ENCODE measurements at places on chromosomes 16 and 17.
A peak's percentile ranks its signal among the peaks of the same experiment; 100 is the strongest.

GRCh38 chr16:86751076-86752030, 173.0 kb downstream of the FOXL1 start:
- no peak for DNase-seq

DNA sequence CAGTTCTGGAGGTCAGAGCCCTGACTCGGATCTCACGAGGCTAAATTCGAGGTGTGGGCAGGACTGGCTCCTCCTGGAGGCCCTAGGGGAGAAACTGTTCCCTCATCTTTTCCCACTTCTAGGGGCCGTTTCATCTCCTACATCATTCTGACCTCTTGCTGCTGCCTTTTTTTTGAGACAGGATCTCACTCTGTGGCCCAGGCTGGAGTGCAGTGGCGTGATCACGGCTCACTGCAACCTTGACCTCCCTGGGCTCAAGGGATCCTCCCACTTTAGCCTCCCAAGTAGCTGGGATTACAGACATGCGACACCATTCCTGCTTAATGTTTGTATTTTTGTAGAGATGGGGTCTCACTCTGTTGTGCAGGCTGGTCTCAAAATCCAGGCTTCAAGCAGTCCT, 244.1 kb upstream of the GSE1 start:
- no peak for DNase-seq

DNA sequence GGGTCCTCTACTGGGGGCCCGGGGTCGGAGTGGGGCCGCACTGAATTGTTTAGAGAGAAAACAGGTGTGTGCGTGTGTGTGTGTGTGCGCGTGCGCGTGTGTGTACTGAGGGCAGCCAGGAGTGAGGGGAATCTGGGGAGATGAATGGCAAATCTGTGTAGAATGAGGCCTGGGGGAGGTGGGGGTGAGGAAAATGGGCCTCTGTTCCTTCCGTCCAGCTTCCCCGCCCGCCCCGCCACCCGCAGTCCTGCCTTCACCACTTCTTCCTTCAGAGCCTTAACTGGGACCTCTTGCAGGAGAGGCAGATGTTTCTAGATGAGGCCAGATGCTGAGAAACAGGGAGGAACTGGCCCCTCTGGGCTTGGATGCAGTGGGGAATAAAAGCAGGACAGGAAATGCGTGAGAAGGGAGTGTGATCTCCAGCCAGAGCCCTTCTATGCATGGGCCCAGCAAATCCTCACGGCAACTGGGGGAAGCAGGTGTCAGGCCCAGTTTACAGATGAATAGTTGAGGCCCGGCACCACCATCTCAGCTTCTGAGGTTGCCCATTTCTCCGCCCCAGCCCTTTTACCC, 29.7 kb upstream of the NGFR start:
- DNase-seq = no peak

GRCh38 chr16:67760956-67761230, 41.8 kb upstream of the GFOD2 start:
- no peak for DNase-seq

- peak; percentile 54 for DNase-seq
Measured at GRCh38 chr17:58415371-58416055, 1.8 kb downstream of the RNF43 start.

DNA sequence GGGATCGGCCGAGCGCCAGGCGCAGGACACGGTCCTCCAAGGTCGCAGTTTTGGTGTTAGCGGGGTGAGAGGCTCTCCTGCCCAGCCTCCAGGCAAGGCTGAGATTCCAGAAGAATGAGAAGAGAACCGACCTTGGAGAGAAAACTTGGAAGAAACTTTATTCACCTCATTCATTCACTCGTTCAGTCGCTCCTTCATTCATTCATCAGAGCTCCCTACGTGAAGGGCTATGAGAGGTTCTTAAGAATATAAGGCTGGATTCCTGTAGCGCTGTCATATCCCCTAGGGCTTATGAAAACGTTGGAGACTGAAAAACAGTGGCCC, 991 bp upstream of the MYH10 start:
- no peak for DNase-seq

DNA sequence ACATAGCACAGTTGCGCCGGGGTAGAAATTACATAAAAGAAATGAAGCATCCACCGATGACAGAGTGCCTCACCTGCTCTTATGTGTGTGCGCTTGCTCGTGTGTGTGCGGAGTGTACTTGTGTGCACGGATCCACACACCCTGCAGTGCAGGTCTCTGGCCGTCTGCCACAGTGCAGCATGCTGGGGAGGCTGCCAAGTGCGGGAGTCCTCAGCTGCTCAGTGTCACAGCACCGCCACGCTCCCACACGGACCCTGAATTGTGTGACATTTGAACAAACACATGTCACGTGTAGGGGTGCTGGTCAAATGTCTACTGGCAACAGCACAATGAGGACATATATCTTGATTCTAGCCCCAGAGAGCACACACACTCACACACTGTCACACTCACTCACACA, 243.0 kb upstream of the MYOCD start:
- peak; percentile 71 for DNase-seq

- no peak for DNase-seq
Measured at GRCh38 chr17:41498276-41498675, 7.1 kb downstream of the KRT13 start.

- DNase-seq = peak; percentile 74
Measured at GRCh38 chr17:78128551-78129350, at the start of gene TMC6. TSS of gene TMC6 (minus strand) at chr17:78128755. CDS start at chr17:78126832, 1,923 bp downstream.

DNA sequence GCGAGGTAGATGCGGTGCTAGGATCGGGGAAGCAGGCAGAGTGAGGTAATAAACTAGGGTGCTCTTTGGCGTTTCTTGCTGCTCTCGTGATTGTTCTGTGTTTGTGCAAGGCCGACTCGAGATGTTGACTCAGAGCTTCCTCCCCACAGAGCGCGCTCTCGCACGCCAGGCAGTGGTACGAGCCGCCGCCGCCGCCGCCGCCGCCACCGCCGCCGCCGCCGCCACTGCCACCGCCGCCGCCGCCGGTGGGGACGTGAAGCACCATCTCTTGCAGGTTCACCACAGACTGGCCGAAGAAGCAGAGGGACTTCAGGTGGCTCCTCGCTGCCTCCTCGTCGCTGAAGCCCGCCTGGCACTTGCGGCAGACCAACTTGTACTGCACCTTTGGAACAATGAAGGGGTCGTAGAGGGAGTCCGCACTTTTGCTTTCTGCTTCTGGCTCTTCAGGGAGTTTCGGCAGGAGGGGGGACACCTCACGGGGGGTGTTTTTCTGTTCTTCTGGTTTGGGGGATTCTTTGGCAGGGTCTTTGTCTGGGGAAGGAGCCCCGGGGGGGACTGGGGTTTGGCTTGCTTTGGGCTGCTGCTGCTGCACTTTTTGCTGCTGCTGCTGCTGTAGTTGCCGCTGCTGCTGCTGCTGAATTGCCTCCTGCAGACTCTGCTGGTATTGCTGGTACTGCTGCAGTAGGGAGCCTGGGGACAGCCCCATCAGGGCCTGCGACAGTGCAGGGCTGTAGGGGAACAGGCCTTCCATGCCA, 260.2 kb downstream of the ZFHX3 start:
- DNase-seq = peak; percentile 71

DNA sequence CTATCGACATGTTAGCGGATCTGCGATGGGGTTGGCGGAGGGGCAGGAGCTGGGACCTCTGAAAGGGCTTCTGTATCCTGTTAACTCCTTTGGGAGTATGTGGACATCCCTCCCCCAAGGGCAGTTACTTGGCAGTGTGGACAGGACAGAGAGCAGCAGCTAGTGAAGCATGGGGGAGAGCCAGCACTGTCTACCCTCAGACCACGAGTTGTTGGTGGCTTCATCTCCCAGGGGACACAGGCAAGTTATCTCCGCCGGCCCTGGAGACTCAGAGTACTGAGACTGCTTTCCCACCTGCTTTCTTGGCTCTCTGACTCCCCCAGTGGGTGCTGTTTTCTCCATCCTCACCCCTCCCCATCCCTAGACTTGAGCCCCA, 5.3 kb upstream of the GFAP start:
- no peak for DNase-seq

DNA sequence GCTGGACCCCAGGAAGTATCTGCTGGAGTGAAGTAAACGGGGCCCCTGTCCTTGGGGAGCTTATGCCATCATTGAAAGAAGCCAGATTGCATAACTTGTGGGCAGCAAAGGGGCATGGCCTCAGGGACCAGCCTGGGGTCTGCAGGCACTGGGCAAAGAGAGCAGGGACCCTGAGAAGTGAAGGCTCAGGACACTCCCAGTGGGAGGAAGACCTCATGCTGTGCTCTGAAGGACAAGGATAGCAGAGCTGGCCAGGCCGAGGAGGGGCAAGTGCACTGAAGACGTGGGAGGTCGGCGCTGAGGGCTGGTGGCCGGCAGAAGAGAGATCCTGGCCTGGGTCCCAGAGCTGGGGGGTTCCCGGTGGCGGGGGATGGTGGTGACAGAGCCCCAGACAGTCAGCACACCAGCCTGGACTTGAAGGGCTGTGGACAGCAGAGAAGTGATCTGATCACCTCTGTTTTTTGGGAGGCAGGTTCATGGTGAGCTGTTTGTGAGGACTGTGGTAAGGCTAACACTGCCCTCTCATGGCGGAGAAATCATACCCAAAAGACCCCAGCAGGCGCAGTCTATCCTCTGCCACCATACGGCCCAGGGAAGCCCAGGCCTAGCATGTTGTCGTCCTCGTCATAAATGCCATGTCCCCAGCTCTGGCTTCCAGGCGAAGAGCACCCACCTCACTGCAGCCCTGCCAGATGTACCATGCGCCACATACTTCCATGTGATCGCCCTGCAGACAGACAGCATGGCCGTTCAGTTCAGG, 7.1 kb upstream of the CNP start:
- no peak for DNase-seq

GRCh38 chr17:63675231-63675606, 24.7 kb downstream of the LIMD2 start:
- DNase-seq = no peak

- no peak for DNase-seq
Measured at GRCh38 chr17:81135505-81136278, 29.6 kb upstream of the PVALEF start.

DNA sequence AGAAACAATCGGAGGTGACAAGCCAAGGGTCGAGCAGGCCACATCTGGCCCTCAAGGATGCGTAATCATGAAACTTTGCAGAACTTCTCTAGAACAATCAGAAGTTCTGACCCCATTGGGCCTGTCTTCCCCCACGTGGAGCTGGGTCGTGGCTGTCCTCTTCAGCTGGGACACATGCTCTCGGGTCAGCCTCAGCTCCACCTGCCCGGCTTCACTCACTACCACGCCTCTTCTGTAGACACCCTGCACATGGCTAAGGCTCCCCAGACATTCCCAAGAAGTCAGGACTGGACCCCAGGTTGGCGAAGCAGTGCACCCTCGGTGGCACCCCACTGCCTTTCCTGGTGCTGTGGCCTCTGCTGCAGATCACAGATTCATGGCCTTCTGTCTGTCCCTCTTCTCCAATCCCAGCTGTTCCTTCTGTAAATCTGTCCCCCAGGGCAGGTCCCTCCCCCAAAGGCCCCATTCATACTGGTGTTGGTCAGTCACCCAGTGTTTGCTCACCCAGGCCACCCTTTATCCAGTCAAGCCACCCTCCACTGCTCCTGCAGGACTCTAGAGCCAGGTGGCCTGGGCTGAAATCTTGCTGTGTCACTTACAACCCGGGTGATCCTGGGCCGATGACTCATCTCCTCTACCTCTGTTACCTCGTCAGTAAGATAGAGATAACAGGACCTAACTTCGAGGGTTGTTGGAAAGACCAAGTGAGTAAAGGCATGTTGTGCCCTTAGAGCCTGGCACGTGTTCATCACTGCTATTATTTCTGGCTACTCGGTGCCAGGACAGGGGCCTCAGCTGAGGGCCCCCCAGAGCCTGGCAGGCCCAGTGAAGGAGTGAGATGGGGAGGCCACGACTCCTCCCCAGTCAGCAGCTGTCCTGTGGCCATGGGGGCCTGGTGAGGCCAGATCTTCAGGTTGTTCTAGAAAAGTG, 1.4 kb upstream of the SLC5A11 start:
- DNase-seq = no peak

- DNase-seq = no peak
Measured at GRCh38 chr16:47524007-47524405, 62.9 kb downstream of the PHKB start.

DNA sequence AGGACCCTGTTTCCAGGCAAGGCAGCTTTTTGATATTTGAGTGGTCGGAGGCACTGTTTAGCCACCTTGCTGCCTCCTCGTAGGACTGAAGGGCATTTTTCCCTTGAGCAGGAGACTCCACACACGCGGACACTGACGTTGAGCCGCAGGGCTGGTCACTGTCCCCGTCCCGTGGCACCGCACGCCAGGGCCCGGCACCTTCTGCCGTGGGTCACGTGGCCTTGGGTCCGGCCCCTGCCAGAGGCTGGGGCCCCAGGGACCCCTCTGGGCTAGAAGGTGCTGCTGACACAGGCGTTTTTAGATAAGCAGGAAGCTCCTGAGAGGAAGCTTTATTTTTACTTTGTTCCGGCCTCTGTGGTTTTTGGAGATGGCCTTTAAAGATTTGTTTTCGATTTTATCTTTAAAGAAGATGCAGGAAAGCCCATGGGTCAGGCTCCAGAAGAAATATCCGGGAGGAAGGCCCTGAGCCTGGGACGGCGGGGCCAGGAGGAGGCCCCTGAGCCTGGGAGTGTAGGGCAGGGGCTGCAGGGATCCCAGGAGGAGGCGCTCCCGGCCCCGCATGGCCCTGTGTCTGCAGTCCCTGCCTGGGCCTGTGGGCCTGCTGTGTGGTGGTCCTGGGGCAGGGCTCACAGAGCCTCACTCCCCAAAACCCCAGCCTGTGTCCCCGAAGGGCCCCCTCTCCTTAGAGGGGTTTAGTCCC, 30.5 kb upstream of the GNG13 start:
- DNase-seq = no peak

- DNase-seq = no peak
Measured at GRCh38 chr17:6948976-6949375, 46.9 kb upstream of the ALOX12 start.

GRCh38 chr16:86492961-86493629, 17.2 kb upstream of the FOXF1 start:
- DNase-seq = no peak

- peak; percentile 77 for DNase-seq
Measured at GRCh38 chr16:54282202-54282927, 4.2 kb downstream of the IRX3 start.

GRCh38 chr17:17612085-17613022, 20.8 kb upstream of the PEMT start:
- no peak for DNase-seq

GRCh38 chr17:75590849-75591721, 3.5 kb downstream of the MYO15B start:
- no peak for DNase-seq

DNA sequence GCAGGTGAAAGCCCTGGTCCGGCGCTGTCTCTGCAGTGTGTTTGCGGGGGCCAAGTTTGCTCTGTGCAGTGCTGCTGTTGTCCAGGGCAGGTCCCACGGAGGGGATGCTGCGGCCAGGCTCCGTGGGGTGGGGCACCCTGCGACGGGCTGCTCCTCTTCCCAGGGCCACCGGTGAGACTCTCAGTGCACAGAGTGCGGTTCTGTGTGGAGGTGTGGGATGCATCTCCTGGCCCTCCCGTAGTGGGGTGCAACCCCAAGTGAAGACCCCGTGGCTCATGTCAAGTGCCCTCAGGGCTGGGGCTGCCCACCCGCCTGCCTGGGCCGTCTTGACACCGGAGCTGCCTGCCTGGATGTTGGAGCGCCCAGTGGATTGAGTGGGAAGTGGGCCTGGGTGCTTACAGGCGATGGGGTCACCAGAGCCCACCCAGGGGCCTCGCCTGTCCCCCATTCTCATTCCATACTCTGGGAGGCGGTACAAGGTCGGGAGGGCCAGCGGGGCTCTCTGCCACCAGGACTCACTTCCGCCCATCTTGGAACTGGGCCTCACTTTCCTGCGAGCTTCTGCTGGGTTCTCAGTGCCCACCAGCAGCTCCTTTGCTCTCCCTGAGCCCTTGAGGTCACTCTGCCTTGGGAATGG, 119.9 kb downstream of the BANP start:
- DNase-seq = peak; percentile 19

- no peak for DNase-seq
Measured at GRCh38 chr16:72961115-72961832, 86.7 kb downstream of the ZFHX3 start.
